Aorta (tissue), 5 donors: ENCODE measurements at places on chromosomes 7 and 10.

DNA sequence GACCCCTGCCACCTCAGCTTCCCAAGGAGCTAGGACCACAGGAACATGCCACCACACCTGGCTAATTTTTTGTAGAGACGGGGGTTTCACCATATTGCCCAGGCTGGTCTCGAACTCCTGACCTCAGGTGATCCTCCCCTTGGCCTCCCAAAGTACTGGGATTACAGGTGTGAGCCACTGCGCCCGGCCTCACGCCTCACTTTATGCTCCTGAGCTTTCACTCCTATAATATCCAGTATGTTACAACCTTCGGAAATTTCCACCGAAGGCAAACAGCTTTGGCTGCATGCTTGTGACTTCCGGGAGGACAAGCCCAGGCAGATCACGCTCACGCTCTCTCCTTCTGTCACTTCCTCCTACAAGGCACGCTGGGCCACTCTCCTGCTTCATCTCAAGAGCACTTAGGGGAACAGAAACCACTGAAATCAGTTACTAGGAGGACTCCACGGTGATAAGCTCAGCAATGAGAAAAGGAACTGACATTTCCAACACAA lies 4.4 kb upstream of the MAD1L1 start:
- peak; percentile 84 for DNase-seq

DNA sequence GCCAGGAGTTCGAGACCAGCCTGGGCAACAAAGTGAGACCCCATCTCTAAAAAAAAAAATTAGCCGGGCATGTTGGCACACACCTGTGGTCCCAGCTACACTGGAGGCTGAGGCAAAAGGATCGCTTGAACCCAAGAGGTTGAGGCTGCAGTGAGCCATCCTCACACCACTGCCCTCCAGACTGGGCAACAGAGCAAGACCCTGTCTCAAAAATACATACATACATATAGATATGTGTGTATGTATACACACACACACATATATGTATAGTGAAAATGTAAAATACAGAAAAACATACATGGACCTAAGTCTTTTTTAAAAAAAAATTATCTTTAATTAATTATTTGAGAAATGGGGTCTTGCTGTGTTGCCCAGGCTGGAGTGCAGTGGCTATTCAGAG lies 5.5 kb downstream of the SMO start:
- DNase-seq: no peak

DNA sequence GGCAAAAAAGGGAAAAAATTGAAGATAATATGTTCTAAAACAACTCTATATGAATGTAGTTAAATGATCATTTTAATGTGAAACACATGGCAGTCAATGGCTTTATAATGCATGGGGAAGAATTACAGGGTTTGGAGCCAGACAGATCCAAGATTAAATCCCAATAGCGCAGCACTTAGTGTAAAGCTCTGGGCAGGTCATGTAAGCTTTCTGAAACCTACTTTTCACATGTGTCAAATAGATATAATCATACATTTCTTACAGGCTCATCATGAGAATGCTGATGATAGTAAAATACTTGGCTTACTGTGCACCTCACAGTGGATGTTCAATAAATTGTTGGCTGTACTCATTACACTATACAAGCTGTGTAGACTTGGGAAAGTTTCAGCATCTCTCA lies 48.0 kb upstream of the ZNF365 start:
- DNase-seq: no peak

- no peak for DNase-seq
Observed at GRCh38 chr7:103811997-103812396, 177.5 kb downstream of the RELN start.

GRCh38 chr7:16055263-16055976 lies 365.9 kb downstream of the CRPPA start:
- DNase-seq: no peak

- no peak for DNase-seq
Observed at GRCh38 chr7:151454305-151454704, 14.4 kb upstream of the CRYGN start.

DNA sequence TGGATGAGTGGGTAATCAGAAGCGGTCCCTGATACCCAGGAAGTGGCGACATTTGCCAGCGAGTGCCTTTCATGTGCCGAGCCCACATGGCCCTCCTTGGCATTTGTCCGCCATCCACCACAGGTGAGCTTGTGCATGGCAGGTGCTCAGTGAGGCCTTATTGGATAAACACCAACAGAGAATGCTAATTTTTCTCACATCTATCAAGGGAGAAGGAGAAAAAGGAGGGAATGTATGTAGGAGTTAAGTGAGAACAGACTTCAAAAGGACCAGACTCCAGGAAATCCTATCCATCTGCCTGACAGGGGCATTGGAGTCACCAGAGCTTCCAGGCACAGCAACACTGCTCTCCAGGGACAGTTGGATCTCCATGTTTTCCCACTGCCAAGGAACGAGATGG lies 143.5 kb upstream of the ZMIZ1 start:
- peak; percentile 37 for DNase-seq

DNA sequence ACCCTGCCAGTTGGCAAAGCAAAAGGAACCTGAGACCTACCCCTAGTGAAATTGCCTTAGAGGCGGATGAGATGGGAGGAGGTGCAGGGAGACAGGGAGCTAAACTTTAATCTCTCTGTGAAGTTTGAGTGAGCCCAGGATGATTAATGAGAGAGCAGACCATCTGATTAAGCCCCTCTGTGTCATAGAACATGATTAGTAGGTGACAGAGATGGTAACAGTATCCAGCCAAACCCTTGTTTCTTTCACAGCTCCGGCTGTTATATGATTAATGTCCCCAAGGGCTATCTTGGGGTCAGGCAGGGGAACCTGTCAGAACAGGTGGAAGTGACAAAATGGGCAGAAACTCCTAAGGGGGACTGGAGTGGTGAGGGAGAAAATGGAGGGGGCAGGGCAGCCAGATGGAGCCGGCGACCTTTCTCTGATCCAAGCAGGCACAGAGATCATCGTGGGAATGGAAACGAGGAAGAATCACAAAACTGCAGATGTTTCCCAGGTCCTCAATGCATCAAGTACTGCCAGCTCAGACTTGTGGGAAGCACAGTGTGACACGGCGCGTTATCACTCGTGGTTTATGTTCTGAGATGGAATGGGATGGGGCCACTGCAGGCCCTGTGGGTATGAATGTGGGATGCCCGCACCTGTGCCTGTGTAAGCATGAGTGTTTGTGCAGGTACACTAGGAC lies 684.2 kb downstream of the LRMDA start:
- no peak for DNase-seq

DNA sequence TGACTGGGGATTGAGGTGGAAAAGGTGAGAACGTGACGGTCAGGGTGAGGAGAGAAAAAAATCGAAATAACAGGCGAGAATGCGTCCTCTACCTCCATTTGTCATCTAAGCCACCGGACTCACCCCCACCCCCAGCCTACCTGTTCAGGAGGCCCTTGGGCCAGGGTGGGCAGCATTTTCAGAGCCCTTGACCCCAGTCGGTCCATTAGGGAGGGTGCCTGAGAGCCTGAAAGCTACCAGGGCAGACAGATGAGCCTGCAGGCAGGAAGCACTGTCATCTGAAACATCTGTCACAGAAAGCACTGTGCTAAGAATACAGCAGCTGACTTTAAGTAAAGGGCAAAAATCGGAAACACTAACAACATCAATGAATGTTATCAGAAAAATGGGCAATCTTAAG lies 47.0 kb downstream of the MAD1L1 start:
- no peak for DNase-seq

DNA sequence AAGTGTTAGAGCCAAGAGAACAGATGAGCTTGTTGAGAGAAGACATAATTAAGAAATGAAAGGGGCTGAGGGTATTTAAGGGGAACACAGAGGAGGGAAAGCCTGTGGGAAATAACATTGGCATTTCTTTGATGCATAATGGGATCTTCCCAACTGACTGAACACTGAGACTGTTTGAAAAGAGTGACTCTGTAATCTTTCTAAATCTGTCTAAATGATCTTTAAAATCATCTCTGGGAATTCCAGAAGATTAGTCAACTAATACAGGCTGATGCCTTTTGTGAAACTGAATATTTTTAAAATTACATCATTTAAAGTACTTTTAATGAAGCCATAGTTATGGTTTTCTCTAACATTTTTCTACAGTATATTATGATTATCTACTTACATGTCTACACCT lies 17.4 kb upstream of the SLC35G1 start:
- no peak for DNase-seq

DNA sequence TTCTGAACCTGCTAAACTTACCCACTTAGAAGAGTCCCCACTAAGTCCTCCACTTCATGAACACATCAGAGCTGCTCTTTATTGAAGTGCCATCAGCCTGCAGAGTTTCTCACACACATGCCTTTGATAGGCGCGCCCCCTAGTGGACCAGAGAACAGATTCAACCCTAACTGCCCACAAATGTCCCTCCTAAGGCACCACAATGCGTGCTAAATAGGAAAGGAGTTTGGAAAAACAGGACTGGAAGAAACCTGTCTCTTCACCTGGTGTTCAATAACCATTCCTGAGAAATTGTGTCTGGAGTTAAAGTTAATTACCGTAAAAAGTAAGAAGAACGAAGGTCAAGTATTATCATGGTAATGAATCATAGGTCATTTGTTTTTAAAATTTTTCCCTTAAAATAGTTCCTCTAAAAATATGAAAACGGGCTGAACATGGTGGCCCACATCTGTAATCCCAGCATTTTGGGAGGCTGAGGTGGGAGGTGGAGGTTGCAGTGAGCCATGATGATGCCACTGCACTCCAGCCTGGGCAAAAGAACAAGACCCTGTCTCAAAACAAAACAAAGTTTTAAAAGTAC lies 249.7 kb downstream of the ELMO1 start:
- DNase-seq: peak; percentile 92

DNA sequence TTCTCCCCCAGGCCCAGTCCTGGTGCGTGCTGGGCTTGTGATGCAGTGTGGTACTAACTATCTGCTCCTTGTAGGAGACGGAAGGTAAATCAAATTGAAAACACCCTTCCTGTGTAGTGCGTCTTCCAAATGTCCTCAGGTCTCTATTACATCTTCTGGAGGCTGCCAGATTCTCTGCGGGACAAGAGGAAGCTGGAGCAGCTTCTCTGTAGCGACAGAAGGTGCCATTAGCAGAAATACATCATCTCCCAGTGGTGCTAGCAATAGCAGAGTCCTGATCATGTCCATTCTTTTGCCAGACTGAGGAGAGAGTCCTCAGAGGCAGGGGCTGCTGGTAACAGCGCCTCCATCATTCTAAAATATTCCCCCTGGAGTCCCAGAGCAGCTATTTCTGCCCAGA lies 675.2 kb downstream of the LRMDA start:
- no peak for DNase-seq

- DNase-seq: no peak
Observed at GRCh38 chr10:28975891-28976531, 298.7 kb downstream of the BAMBI start.

DNA sequence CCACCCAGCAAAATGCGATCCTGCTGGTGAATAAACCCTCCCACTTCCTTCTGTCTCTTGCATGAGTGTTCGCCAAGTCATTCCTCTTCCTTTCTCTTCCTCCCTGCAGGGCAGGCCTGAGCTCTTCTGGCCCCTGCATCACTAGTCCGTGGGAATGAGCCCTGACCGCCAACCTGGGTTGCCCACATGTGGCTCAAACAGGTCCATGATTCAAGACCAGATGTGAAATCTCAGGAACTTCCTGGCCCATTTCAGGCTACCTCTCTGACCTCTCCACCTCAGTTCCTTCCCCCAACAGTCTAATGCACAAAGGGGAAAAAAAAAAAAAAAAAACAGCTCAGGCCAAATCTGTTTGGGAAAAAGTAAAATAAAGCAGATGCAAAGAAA lies 5.4 kb upstream of the YWHAG start:
- peak; percentile 67 for DNase-seq
